DND-41 (cell line): ENCODE measurements at places on chromosomes 2 and 18.

DNA sequence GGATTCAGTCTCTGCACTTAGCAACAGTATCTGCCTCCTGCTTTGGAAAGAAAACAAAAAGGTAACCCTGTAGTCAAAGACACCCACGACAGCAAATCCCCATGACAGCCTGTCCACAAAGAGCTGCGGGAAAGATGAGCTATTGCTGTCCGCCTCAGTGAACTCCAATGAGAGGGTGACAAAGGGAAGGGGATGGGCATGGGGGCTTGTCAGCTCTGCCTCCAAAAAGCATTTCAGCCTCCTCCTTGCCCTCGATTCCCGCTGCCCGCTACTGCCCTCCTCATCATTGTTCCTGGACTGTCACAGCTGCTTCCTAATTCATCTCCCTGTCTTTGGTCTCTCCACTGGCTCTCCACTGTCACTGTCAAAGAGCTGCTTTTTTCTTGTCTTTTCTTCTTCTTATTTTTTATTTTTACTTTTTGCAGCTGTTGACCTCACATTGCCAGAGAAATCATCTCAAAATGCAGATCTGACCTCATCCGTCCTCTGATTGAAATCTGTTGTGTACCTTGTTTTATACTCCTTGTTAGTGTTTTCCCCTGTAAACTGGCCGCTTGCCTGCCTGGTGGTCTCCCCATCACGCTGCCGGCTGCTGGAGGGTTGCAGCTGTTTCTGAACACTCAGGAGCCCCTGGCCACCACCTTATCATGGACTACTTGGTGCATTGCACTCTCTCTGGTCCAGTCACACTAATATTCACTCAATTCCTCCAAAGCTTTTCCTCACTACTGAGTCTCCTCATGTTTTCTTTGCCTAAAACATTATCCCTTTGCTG, 7.9 kb upstream of the E2F6 start:
- DNase-seq: no peak

DNA sequence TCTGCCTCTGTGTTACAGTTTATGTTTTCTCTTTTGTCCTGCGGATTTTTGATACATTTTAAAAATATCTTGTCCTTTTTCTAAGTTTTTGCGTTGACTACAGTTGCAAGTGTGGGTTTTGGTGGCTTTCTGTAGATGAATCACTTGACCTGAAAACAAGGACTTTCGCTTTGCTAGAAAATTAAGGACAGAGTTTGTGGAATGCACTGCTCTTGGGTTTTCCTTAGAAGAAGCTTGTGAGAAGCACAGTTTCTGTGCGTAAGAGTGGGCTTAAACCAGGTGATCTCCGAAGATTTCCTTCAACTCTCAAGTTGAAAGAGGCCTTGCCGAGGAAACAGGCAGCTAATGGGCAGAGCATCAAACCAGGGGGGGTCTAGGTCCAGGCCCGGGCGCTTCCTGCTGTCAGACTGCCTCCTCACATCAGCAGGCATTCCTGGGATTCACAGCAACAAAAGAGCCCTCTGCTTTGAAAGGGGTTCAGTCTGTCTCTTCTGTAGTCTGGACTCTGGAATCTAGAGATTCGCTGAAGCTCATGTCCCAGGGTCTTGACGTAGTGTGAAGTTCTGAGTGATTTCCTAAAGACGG, 17.3 kb downstream of the NCK2 start:
- DNase-seq: no peak

DNA sequence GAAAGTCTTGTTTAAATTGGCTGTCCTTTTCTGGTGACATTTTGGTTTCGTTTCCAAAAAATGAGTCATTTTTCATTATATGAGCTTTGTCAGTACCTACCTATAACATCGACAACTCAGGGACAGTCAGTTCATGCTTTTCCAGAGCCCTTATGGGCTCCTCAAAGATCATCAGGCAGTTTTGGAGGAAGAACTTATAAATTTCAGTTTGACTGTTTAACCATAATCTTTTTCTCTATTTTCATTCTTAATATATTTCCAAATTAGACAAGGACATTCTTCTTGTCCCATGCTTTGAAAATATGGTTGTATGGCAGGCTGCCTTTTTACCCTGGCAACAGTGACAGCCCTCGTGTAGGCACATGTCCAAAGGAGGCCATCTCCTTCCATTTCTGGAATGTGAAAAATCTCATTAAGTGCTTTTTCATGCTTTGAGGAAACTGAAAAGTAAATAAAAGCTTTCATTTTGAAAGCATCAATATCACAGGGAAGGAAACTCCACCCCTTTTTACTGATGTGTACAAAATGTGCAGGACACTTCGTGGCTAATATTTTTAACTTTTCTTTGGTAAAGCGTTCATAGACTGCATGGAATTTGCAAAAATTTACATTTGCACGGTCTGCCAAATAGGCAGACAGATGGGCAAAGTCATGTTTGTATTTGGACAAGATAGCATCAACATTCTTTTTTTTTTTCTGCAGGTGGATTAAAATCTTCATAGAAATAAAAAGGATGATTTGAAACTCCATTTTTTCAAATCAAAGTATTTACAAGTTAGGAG, 7.2 kb upstream of the PROC start:
- DNase-seq: no peak

- DNase-seq: peak; percentile 81
Observed at GRCh38 chr2:111705239-111705638, 178.8 kb downstream of the ANAPC1 start.
